ENCODE measurements at places on chromosomes 12 and 14. TPM values are rescaled to one million over a fixed set of nuclear protein-coding genes. Genes with fewer than 3 reads are reported as not detected.

DNA sequence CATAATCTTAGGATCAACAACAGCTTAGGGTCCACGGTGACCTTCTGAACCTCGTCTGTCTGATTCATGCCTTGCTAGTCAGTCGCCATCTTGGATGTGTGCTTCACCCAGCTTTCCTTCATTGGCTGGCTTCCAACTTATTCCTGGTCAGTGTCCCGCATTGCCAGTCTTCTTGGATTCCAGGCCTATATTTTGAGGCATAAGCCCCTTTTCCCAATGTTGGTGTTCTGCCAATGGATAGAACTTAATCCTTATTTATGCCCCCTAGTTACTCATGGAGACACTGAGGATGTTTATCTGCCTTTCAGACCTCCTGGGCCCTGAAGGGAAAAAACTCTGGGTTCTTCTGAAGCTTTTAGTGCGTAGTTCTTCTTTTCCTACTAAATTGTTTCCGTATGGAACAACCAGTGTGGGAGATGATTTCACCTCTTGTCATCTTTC is 5.8 kb downstream of the JDP2 start:
- H3K27ac ChIP-seq, result no peak overlapping the region
- no peak overlapping the region for H3K4me3 ChIP-seq
- DNase-seq, result no peak
- H3K36me3 ChIP-seq, result no peaks in the 10 kb centered on the region
- H3K27me3 ChIP-seq, result no peaks in the 10 kb centered on the region
- H3K4me1 ChIP-seq, result peaks cover 20% of the 10 kb centered on the region

DNA sequence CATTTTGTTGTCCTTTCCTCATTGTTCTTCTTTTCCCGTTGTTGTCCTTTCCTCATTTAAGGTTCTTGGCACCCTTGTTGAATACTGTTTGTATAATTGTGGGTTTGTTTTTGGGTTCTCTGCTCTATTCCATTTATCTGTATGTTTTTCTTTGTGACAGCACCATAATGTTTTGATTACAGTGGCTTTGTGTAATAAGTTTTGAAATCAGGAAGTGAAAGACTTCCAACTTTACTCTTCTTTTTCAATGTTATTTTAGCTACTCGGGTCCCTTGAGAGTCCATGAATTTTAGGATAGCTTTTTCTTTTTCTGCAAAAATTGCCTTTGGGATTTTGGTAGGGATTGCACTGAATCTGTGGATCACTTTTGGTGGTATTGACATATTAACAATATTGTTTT is 28.1 kb downstream of the ETNK1 start:
- no peaks in the 10 kb centered on the region for H3K36me3 ChIP-seq
- no peak overlapping the region for H3K27ac ChIP-seq
- H3K27me3 ChIP-seq, result no peaks in the 10 kb centered on the region
- DNase-seq, result no peak
- no peak overlapping the region for H3K4me3 ChIP-seq

Gene GTF2H3
- total RNA-seq, result 11.8 TPM

Gene MAP3K9
- 3.0 TPM for total RNA-seq

- no peak for DNase-seq
- H3K27ac ChIP-seq, result peak overlapping the region; percentile 93
- H3K4me3 ChIP-seq, result no peak overlapping the region
- no peaks in the 10 kb centered on the region for H3K27me3 ChIP-seq
- H3K4me1 ChIP-seq, result peaks cover 29% of the 10 kb centered on the region
Observed at GRCh38 chr12:68612202-68612601, 1.5 kb downstream of the RAP1B start.

Gene KRT83
- not detected for total RNA-seq

Gene JAG2
- total RNA-seq, result 4.2 TPM

DNA sequence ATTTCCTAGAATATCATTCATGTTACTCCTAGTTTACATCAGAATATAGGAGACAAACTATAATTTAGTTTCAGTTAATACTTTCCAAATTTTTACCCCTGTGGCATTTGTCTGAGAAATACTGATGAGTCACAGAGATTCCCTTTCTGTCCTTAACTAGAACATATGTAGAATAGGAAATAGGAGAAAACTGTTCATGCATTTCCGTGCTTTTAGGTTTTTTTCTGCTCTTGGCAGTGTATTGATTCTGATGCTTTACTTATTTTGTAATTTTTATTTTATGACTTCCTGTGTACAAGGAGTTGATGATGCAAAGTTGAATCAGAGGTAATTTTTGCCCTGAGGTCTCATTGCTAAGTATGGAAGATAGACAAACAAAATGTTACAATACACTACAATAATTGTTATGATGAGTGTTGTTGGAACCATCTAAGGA is 23.0 kb downstream of the MNAT1 start:
- H3K27ac ChIP-seq, result no peak overlapping the region
- no peak for DNase-seq
- no peak overlapping the region for H3K4me3 ChIP-seq
- peaks cover 38% of the 10 kb centered on the region for H3K4me1 ChIP-seq
- no peaks in the 10 kb centered on the region for H3K27me3 ChIP-seq

DNA sequence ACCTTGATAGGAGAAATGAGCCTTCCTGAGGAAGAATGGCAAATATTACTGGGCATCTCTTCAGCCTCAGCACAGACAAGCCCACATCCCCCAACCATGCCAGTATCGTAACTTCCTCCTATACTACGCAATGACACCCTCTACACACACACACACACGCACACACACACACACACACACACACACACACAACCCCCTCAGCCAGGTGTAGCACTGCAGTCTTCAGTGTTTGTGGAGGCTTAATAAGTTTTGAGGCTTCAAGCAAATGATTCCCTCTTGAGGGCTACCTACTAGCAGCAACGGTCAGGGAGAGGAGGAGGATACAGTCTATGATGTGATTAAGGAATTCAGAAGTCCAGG is 1.6 kb downstream of the DGKA start:
- H3K4me1 ChIP-seq, result peaks cover 51% of the 10 kb centered on the region
- no peak overlapping the region for H3K27ac ChIP-seq
- no peaks in the 10 kb centered on the region for H3K27me3 ChIP-seq
- H3K36me3 ChIP-seq, result no peaks in the 10 kb centered on the region

DNA sequence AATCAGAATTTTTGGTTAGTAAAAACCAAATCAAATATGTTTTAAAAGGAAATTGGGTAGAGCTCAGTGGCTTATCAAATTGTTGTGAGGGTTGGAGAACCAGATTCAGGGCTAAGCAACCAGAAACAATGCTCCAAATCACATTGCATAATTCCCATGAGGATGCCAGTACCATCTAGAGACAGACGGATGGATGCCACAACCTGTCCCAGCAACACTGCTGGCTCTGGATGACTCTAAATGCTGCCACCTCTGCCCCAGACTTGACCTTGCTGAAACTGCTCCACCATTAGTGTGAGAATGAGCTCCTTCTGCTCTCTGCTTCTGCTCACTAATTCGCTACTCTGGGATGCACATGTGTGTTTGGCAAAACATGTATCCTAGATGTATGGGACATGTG is 43.9 kb downstream of the FRS2 start:
- H3K4me3 ChIP-seq, result no peak overlapping the region
- H3K27ac ChIP-seq, result no peak overlapping the region
- H3K27me3 ChIP-seq, result no peaks in the 10 kb centered on the region
- H3K4me1 ChIP-seq, result peaks cover 32% of the 10 kb centered on the region

Gene GZMH
- 0.48 TPM for total RNA-seq

Gene RIC8B
- total RNA-seq, result 13.3 TPM

Gene TMEM63C
- total RNA-seq, result 19.5 TPM

- peak overlapping the region; percentile 45 for H3K4me3 ChIP-seq
- DNase-seq, result no peak
- H3K27ac ChIP-seq, result peak overlapping the region; percentile 56
- peaks cover 32% of the 10 kb centered on the region for H3K4me1 ChIP-seq
- no peaks in the 10 kb centered on the region for H3K27me3 ChIP-seq
- peaks cover 62% of the 10 kb centered on the region for H3K36me3 ChIP-seq
Observed at GRCh38 chr12:120725151-120725658, 421 bp upstream of the ACADS start.

- H3K36me3 ChIP-seq, result no peaks in the 10 kb centered on the region
- DNase-seq, result peak; percentile 30
- no peaks in the 10 kb centered on the region for H3K27me3 ChIP-seq
- no peak overlapping the region for H3K4me3 ChIP-seq
- no peaks in the 10 kb centered on the region for H3K4me1 ChIP-seq
- no peak overlapping the region for H3K27ac ChIP-seq
Observed at GRCh38 chr14:72523424-72524294, 370.2 kb downstream of the DPF3 start.

DNA sequence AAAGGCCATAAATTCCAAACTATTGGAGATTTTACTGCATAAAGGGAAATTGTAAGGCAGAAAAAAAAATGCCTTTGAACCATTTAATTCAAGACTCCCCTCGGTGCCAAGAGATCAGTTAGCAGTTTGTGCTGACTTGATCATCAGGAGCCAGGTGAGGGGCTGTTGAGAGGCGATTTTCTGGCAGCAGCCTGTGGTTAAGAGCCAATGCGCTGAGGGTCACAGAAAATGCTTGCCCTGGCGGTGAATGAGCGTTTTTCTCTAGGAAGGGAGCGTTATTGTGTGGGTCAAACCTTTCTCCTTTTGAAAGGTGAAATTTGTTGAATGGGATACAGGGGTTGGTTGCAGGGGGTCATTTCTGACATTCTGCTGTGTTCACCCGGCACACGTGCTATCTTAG is 4.7 kb downstream of the SRRM4 start:
- H3K27me3 ChIP-seq, result peaks cover 14% of the 10 kb centered on the region
- H3K4me1 ChIP-seq, result no peaks in the 10 kb centered on the region
- no peak overlapping the region for H3K4me3 ChIP-seq
- DNase-seq, result no peak
- H3K27ac ChIP-seq, result no peak overlapping the region
- H3K36me3 ChIP-seq, result no peaks in the 10 kb centered on the region

Gene ACOT6
- not detected for total RNA-seq

GRCh38 chr12:46100551-46101484 is 110.4 kb upstream of the SCAF11 start:
- no peak overlapping the region for H3K4me3 ChIP-seq
- no peaks in the 10 kb centered on the region for H3K27me3 ChIP-seq
- no peak for DNase-seq
- H3K36me3 ChIP-seq, result no peaks in the 10 kb centered on the region
- H3K27ac ChIP-seq, result no peak overlapping the region

DNA sequence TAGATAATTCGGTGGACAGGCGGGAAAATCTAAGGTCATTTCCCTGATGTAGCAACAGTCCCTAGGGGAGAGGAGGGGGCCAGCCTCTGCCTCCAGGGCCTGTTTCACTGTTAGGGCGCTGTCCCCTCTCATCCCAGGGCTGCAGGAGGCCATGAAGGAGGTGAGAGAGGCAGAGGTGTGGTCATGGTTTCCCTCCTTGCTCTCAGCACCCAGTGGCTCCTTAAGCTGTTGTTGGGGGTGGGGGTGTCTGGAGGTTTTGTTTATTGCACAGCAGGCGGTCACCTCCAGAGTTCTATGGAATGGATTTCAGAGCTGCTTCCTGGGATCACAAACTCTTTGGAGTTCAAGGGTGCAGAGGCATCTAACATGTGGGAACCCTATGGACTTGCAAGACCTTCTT is 212.5 kb upstream of the RTL1 start:
- no peak for DNase-seq
- no peaks in the 10 kb centered on the region for H3K4me1 ChIP-seq
- H3K27ac ChIP-seq, result no peak overlapping the region
- no peaks in the 10 kb centered on the region for H3K27me3 ChIP-seq
- no peak overlapping the region for H3K4me3 ChIP-seq
